Stimulated activated CD4-positive, alpha-beta T cell treated with anti-CD3 and anti-CD28 coated beads, Interleukin-1b, Interleukin-23, amount 100 ng/mL, for 48 hours (primary cell): ENCODE measurements at places on chromosomes 12 and 14.
A peak's percentile ranks its signal among the peaks of the same experiment; 100 is the strongest.

DNA sequence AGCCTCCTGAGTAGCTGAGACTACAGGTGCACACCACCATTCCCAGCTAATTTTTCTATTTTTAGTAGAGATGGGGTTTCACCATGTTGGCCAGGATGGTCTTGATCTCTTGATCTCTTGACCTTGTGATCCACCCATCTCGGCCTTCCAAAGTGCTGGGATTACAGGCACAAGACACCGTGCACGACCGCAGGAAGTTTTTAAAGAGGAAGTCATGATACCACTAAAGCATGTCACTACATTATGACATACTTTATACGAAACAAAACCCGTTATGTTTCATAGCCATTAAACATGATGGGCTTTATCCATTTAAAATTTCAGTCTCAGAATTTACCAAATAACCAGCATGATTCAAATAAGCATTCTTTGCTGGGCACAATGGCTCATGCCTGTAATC lies 83.8 kb upstream of the DUSP6 start:
- no peak for DNase-seq

GRCh38 chr12:89179245-89179644 lies 173.1 kb downstream of the DUSP6 start:
- DNase-seq, result no peak

DNA sequence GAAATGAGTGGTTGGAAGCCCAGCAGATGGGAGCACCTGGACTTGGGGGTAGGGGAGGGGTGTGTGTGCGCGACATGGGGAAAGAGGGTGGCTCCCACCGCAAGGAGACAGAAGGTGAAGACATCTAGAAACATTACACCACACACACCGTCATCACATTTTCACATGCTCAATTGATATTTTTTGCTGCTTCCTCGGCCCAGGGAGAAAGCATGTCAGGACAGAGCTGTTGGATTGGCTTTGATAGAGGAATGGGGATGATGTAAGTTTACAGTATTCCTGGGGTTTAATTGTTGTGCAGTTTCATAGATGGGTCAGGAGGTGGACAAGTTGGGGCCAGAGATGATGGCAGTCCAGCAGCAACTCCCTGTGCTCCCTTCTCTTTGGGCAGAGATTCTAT lies 9.2 kb downstream of the GABARAPL1 start:
- DNase-seq, result no peak

- DNase-seq, result no peak
These were observed 23.6 kb downstream of the RASSF3 start for GRCh38 chr12:64633940-64634337.

DNA sequence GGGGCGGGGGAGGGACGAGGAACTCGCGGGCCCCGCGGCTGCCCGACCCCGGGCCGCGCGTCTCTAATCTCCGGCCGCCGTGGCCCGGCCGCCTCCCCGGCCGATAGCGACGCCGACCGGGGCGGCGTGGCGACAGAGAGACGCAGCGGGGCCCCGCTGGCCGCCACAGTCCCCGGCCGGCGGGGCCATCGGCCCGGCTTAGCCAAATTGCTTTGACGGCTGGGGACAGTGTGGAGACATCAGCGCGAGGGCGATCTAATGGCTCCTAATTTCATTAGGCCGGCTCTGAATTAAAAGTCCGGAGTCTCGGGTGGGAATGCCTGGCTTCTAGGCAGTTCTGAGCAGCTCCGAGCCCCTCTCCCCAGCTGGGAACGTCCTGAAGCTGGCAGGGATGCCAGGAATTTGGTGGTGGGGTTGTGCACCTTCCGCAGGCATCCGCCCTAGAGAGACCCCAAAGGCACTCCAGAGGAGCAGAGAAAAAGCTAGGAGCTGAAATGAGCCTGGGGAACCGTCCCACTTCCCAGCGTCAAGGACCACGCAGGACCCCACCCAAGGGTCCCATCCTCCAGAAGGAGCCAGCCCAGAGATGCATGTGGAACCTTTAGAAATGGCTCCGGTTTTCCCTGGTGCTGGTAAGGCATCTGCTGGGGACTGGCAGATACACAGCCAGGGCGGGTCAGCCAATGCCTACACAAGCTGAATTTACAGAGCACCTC lies 9.6 kb downstream of the TBX5 start:
- no peak for DNase-seq

- no peak for DNase-seq
These were observed 55.0 kb upstream of the NELL2 start for GRCh38 chr12:44930972-44931600.

DNA sequence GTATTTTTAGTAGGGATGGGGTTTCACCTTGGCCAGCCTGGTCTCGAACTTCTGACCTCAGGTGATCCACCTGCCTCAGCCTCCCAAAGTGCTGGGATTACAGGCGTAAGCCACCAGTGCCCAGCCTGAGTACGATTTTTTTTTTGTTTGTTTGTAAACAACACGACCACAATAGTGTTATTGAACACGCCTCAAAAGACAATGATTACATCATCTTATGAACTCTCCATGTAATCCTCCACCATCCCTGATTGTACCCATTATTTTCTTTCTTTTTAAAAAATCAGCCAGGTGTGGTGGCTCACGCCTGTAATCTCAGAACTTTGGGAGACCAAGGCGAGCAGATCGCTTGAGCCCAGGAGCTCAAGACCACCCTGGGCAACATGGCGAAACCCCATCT lies 25.1 kb upstream of the TBX3 start:
- no peak for DNase-seq

GRCh38 chr12:44531320-44531971 lies 344.7 kb downstream of the NELL2 start:
- DNase-seq, result no peak

DNA sequence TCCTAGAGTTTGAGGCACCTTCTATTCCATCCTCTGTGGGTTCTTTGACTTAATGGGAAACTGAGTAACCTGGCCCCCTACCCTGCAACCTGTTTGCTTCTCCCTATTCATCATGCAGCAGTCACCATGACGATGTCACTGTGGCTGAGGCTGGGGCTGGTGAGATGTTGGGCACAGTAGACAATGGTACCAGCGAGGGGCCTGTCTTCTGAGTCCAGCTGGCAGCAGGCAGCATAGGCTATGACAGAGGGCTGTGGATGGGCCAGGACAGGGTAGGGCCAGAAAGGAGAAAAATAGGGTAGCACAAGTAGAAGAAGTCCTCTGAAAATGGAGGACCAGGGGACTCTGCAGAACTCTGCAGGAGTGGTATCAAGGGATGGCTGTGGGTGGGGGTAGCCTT lies 2.0 kb downstream of the CIROP start:
- DNase-seq, result no peak

DNA sequence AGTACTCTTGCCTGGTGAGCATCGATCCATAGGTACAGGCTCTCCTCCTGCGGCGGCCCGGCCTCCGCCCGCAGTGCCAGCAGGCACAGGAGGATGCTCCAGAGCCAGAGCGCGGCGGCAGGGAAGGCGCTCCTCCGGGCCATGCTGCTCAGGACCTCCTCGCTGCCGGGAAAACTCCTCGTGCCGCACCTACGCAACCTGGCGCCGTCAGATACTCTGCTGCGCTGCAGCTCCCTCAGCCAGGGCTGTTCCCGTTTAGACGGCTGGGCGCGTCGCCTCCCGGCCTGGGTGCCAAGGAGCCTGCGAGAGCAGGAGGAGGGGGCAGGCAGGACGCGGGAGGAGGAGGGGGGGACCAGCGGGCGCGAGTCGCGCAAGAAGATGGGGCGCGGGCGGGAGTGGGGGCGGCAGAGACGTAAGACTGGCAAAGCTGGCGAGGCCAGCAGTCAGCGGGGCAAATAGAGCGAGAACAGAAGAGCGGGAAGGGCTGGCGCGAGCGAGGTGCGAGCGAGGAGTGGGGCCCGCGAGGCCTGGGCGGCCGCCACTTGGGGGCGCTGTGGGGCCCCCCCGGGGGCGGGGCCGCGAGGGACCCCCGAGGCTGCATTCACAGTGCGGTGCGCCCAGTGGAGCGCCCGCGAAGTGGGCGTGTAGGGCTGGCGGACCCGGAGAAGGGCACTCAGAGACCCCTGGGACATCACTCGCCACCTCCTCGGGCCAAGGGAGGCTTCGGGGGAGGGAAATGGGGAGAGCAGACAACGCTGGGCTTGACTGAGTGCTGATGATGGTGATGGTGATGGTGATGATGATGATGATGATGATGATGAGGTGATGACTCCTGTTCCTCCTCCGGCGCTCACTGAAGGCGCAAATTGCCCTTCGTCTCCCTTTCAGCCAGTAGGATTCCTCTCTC lies at the start of gene WIF1:
WIF1 (minus strand) TSS at position 257 of the 907 bp plus-strand sequence; CDS start at position 143, 114 bp downstream.
- peak; percentile 13 for DNase-seq

GRCh38 chr14:65255583-65256461 lies 153.5 kb upstream of the MAX start:
- DNase-seq, result no peak

- no peak for DNase-seq
These were observed 907.0 kb downstream of the BCL11B start for GRCh38 chr14:98364961-98365360.

GRCh38 chr12:97386133-97386581 lies 76.4 kb upstream of the RMST start:
- no peak for DNase-seq

DNA sequence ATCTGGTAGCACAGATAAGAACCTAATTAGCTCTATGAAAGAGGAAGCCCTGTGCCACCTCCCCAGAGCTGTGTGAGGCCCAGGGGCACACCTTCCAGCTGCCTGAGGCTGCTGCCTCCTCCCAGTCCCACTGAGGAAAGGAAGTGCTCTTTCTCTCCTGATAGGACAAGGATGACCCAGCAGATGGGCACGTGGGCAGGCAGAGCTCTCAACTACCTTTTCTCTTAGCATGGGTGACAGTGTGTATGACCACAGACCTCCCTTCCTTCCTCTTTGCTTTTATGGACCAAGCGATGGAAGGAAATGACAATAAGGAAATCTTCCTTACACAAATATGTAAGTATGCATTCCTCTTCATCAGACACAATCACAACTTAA lies 127.6 kb upstream of the AMIGO2 start:
- peak; percentile 56 for DNase-seq

DNA sequence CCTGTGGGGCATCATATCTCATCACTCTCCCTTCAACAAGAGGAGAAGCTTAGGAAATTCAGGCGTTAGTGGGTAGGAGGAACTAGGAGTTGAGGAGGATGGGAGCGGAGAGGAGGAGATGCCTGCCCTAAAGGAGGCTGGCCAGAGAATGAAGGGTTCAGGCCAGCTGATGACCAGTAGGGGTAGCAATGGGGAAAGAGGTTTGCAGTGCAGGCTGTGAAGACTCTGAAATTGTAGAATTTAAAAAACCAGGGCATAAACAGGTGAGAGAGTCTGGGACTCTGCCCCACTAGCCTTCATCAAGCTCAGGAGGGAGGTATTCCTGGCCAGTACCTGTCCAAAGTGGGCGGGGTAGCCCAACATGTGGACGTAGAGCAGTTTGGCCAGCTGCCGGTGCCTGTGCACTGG lies 809 bp downstream of the AP1G2 start:
- no peak for DNase-seq

- no peak for DNase-seq
These were observed 13.0 kb upstream of the NUP107 start for GRCh38 chr12:68673788-68674187.

- DNase-seq, result no peak
These were observed 197.0 kb downstream of the DAD1 start for GRCh38 chr14:22391908-22392565.

- no peak for DNase-seq
These were observed 1.3 kb upstream of the ARHGAP5 start for GRCh38 chr14:32075672-32076277.

GRCh38 chr12:64682572-64683277 lies 72.4 kb downstream of the RASSF3 start:
- DNase-seq, result no peak

- no peak for DNase-seq
These were observed 16.2 kb downstream of the AACS start for GRCh38 chr12:125081427-125081826.

DNA sequence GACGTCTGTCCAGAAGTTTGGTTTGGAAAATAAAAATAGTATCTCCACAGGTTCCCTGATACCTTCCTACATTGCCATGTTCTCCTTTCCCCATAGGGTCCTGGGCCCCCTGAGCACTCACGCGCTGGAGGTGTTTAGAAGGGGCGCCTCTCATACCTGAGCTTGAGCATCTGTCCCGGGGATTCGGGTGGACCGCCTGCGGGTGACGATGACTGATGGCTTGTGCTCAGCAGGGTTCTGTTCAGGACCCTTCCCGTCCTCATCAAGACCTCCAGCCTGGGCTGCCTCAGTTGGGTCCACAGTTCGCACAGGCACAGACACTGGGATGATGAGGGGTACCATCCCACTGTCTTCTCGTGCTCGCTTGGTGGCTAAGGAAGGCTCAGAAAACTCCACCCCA lies 22.7 kb upstream of the PNMA1 start:
- no peak for DNase-seq

GRCh38 chr12:25701290-25701689 lies 148.2 kb upstream of the LMNTD1 start:
- DNase-seq, result no peak

GRCh38 chr12:67940780-67941243 lies 48.4 kb upstream of the IFNG-AS1 start:
- no peak for DNase-seq

- no peak for DNase-seq
These were observed 70.4 kb downstream of the NTN4 start for GRCh38 chr12:95720146-95720545.

DNA sequence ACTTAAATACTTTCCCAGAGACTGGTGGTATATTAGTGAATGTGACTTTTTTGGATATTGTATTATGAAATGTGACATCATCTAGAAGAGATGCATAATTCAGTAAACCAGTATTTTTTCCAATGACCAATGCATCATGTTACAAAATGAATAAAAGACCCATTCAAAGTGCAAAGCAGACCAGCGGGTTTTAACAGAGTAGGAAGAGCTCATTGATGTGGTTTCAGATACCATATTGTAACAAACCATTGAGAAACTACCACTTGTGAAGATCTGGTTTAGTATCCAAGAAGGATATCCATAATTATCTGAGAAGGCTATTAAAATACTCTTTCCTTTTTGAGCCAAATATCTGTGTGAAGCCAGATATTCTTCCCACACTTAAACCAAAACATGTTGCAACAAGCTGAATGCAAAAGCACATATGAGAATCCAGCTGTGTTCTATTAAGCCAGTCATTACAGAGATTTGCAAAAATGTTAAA lies 47.7 kb downstream of the MVK start:
- DNase-seq, result no peak

DNA sequence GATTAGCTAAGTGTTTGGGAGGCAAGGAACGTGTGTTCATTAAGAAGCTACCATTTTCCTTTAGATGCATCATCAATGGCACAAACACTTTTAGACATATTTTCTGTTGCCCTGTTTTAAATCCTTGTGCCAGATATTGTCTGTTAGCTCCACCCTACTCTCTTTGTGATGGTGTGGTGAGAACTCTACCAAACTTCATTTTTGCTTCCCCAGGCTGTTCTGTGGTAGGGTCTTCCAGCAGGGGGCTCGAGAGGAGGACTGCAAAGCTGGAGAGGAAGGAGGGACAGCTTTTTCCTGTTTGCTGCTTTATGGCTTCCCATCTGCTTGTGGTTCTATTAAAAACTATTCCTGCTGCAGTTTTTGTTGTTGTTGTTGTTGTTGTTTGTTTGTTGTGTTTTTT lies 23.8 kb upstream of the STRAP start:
- DNase-seq, result no peak

DNA sequence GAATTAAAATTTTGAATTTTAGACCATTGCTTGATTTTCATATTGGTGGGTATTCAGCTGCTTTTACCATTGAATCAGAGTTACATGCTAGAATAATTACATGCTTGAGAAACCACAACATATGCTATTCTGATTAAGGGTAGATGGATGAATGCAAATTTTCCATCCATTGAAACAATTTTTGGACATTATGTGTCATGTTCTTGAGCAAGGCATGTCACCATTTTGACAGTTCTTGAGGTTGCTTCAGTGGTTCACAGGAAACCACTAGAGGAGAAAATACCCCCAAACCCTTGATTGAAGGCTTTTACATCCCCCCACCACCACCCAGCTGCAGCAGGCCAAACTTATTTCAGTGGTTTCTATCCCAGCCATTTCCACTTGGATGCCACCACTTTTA lies 13.5 kb downstream of the UBR7 start:
- no peak for DNase-seq
